ENCODE measurements at places on chromosomes 1 and 21.

GRCh38 chr1:788835-789234, 102.4 kb upstream of the OR4F16 start:
- DNase-seq, result no peak

DNA sequence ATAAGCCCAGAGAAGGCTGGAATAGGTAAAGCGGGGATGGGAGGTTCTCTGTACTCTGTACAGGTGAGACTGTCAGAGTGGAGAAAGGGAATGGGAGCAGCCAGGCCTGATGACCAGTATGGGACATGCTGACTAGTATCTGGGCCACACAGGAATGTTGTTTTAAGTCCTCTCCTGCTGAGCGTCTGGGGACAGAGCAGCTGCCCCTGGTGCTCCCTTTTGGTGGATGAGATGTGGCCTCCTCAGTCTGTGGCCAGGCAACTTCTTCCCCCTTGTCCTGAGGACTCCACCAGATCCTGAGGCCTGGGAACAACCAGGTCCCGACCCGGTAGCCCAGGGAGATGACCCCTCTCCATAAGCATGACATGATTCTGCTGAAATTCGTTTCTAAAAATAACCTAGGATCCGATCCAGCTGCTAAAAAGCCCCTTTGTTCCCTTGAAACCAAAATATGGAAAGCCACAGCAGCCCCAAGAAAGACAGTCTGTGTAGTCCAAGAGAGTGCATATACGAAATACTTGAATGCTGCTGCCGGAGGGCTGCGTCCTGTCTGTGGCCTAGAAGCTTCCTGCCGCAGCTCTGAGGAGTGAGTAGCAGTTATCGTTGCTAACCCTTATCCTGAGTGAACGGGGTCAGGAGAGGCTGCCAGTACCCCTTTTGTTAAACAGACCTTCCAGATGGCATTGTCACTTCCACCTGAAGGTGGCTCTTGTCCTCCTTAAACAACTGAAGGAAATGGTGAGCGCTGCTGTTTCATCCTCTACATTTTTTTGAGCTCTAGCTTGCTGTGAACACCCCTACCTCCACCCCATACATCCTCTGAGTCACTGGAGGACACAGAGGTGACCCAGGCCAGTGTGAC, 47.1 kb downstream of the ATP2B4 start:
- peak; percentile 38 for DNase-seq

DNA sequence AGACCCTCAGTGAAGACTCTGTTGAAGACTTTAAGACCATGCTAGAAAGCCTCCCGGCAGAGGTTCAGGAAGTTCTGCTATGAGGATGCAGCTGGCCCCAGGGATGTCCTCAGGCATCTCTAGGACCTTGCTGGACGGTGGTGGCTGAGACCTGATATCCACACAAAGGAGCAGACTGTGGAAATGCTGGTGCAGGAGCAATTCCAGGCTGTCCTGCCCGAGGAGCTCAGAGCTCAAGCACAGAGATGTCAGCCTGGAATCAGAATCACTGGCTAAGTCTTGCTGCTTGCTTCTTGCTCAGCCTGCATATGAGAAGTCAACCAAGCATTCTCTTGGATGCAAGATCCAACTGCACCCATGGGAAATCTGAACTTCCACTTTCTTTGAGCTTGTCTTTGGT, 22.0 kb upstream of the CDC42 start:
- no peak for DNase-seq

DNA sequence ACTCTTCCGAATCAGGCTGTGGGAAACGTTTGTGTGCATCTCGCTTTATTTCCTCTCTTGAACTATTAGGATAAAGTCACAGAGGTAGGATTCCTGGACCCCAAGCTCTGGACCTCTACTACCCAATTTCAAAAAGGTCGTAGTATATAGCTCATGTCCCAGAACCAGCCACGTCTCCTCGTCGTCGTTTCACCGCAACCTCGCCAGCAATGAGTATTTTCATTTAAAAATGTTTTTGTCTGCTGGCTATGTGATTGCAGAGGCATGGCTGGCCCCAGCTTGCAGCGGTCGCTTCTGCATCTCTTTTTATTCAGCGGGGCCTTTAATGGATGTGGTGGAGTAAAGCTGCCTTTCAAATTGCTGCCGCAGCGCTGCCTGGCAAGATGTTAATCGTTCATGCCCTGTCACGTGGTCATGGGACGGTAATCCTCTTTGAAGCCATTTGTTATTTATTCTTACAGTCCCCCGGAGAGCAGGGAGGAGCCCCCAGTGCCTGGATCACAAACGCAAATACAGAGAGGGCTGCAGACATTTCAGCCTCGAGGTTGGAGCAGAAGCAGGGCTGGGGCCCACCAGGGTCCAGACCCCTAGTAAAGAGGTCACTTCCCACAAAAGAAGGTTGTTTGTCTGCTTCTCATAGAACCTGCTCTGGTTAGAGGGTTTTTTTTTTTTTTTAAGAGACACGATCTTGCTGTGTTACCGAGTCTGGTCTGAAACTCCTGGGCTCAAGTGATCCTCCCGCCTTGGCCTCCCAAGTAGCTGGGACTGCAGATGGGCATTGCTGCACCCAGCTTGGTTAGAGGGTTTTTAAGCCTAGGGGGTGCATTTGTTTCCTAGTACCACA, 11.6 kb upstream of the NPHP4 start:
- no peak for DNase-seq

DNA sequence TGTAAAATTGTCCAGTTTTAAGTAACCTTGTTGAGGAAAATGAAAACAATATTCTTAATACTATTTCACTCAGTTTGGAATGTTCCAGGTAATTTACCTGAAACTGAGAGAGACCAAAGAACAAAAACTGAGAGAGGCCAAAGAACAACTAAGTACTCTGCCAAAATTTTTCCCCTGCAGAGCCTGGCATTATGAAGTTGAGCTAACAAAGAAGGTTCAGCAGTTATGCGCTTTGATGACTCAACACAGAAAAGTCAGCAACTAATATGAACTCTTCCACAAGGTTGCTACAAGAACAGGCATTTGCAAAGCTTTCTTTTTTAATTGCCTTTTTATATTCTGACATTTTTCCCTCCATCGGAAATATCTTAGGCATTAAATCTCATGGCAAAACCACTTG, 270.9 kb downstream of the CHRM3 start:
- DNase-seq, result no peak

DNA sequence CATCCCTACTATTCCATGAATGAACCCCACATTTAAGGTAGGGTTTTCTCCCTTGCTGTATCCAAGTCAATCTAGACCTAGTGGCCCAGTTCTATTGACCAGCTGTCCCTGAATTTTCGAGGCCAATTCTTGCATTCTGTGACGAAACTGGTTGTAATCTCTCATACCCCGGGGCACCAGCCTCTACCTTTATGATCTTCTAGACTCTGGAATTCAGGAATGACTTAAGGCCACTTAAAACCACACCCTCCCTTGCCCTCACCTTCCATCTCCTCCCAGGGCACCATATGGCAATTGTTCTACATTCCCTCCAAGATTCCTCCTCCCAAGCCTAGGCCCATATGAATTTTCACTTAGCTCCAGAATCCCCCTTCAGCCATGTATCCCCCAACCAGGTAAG, 48.9 kb downstream of the RHOU start:
- no peak for DNase-seq

GRCh38 chr1:244952280-244952933, 88.1 kb upstream of the HNRNPU start:
- DNase-seq, result no peak

- DNase-seq, result no peak
These were observed 80.3 kb downstream of the SCMH1 start for GRCh38 chr1:41161846-41162245.

DNA sequence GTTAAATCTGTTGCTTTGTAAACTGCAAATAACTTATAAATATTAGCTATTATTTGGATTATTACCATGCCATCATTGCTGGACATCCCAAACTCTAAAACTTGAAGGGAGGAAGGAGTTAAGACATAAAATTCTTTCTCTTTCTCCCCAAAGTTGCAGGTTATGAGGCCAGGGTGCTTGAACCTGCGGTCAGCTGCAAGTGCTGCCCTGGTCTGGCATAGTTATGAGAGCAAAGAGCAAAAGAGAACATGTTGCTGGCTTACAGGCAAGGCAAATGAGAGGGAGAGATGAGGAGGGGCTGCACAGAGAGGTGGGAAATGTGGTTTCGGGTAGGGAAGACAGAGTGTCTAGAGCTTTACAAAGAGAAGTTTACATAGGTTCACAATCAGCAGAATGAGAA, 30.8 kb downstream of the GADD45A start:
- no peak for DNase-seq

- DNase-seq, result no peak
These were observed 524 bp downstream of the COPA start for GRCh38 chr1:160342526-160342925.

GRCh38 chr1:37124501-37124900, 90.2 kb upstream of the GRIK3 start:
- no peak for DNase-seq

DNA sequence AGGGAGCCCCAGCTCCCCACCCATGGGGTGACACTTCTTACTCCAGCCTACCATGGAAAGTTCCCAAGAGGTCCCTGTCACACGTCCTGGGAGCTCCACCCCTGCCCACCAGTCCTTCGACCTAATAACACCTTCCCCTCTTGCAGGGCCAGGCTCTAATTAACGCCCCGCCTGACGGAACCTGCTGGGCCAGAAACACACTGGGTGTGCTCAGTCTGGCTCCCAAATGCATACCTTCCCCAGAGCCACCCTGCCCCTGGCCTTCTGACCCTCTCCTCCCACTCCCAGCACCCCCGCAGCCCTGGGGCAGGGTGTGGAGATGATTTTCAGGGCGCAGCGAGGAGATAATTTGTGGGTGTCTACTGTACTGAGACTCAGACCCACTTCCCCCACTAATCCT, 20.6 kb downstream of the PGLYRP3 start:
- no peak for DNase-seq

DNA sequence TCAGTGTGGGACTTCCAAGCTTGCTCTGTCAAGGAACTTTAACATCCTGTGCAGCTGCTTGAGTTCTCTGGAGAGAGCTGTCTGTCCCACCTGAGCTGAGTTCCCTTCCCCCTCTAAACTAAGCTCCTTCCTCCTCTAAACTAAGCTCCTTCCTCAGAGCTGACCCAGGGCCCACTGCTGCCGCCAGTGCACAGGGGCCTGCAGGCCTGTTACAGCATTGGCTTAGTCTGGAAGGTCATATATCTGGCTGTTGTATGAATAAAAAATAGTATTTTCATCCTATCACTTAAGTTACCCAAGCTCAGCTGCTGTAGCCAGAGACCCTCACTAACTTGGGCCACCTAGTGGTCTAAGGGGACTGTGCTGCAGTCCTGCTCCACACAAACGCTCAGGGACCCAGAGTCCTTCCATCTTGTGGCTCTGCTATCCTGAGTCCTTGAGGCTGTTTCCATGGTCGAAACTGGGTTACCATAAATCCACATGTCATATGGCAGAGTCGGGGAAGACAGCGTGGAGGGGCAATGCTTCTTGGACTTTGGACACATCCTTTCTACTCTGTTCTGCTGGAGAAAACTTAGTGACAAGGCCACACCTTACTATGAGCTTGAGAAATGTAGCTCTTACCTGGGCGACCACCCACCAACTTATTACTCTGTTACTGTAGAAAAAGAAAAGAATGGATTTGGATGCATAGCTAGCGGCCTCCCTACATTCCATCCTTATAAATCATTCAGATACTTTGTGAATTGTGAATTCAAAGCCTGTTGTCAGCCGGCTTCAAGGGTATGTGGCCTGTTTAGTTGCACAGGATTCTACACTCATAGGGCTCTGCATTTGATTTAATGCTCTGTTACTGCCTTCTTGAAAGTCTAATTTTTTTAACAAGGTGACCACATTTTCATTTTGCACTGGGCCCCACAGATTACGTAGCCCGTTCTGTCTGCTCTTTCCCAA, 71.4 kb upstream of the GCLM start:
- no peak for DNase-seq

DNA sequence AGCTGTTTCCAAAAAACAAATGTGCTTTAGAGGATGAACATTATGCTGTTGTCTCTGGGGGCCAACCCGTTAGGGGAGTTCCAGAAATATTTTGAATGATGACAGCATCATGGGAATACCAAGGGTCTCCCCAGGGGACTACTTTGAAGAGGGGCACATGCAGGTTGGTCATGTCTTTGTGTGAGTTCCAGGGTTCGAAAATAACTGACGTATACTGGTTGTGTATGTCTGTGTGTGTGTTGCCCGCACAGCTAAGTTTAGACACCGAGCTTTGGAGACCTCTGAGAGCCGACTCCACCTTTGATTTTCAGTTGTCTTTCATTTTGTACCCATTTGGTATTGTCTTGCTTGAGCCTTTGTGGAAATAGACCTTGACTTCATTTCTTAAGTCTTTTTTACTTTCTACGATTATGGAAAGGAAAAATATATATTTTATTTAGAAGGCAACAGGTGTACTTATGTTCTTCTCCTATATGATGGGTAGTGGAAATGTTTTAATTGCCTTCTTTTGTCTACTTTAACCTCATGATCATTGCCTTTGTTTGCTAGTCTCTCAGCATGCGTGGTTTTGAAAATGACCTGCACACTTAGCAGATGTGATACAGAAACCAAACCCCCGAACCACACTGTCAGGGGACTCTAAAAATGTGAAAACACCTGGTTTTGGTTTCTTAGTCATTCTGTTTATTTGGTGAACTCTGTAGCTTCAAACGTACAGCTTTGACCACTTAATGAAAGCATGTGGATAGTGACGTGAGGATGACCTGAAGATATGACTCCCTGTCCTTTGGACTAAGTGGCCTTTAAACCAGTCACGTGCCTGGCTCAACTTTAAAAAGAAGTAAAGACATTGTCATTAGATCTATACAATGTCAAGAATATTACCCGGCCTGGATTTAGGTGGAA, 56.5 kb downstream of the GALNT2 start:
- DNase-seq, result no peak

- DNase-seq, result no peak
These were observed 5.2 kb upstream of the PKNOX1 start for GRCh38 chr21:42969193-42969600.

DNA sequence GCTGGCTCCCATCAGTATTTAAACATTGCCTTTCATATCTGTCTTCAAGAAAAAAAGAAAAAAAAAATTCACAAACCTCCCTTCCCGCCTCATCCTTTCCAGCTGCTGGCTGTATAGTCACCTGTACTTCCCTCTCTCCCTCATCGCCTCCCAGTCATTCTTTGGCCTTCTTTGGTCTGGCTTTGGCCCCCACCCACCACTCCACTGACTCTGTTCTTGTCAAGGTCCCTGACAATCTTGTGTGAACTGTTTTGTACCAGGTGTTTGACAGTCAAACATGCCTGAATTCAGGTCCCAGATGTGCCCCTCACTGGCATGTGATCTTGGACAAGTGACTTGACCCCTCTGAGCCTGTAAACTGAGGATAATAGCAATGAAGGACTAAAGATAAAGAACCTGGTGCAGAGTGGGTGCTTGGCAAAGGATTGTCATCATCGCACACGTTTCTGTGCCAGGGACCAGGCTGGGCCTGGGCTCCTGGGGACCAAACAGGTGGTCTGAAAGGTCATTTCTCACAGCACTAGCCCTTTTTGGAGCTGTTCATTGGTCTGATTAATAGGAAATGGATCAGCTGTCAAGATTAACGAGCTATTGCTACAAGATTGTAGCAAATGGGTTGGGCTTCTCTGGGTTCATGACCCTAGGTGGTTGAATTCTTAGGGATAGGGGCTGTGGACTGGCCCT, 21.5 kb downstream of the PTPRF start:
- DNase-seq, result no peak

DNA sequence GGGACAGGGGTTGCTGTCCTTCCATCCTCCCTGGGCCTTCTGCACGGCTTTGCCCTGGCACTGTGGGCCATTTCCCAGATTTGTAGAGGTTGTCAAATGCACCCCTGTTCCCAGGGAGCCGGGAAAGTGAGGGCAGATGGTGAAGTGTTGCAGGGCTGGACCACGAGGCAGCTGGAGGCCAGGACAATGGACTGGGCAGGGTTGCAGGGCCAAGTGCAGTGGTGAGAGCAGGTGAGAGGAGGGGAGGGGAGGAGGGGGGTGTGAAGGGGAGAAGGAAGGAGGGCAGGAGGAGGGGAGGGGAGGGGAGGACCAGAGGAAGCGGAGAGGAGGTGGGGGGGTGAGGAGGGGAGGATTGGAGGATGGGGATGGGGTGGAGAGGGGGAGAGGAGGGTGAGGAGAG, 443.9 kb downstream of the CAMTA1 start:
- no peak for DNase-seq
